ENCODE measurements at places on chromosomes 1 and 21. TPM values are rescaled to one million over a fixed set of nuclear protein-coding genes. Genes with fewer than 3 reads are reported as not detected.

DNA sequence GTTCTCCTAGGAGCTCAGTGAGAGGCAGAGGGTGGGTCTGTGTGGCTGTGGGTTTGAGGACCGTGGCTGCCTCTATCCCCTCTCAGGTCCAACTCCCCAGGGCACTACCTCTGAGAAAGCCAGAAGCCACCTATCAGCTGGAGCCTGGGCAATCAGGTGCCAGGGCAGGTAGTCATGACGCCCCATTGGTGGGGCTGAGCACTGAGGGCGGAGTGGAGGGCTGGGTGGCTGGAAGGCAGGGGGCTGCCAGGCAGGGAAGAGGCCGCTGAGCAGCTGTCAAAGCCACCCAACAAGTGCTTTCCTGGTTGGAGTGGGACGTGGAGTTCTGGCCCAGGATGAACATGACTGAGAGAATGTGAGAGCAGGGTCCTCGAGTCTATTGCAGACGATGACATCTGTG lies 164.9 kb upstream of the AJAP1 start:
- DNase-seq, result no peak

- DNase-seq, result peak; percentile 14
Measured at GRCh38 chr1:33517596-33518250, 45.3 kb downstream of the ZSCAN20 start.

CR2 gene
- total RNA-seq, result not detected

DNA sequence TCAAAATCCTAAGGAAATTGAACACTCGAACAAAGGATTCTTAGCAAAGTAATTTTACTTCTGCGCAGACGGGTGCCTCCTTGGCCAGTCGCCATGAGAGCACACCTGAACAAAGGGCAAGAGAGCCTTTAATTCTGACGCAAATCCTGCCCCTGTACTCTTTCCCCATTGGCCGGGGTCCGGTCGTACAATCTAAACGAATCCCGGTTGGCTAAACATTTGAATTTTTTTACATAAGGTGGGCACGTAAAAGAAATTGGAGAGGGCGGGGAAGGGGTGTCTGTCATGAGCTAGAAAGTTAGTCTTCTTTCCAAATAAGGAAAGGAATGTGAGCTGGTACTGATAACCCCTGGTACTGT lies 8.2 kb upstream of the IL22RA1 start:
- no peak for DNase-seq

GORAB gene
- total RNA-seq, result 6.5 TPM

KRTAP19-3 gene
- not detected for total RNA-seq

DIRAS3 gene
- total RNA-seq, result 1.2 TPM

C1orf94 gene
- not detected for total RNA-seq

DNA sequence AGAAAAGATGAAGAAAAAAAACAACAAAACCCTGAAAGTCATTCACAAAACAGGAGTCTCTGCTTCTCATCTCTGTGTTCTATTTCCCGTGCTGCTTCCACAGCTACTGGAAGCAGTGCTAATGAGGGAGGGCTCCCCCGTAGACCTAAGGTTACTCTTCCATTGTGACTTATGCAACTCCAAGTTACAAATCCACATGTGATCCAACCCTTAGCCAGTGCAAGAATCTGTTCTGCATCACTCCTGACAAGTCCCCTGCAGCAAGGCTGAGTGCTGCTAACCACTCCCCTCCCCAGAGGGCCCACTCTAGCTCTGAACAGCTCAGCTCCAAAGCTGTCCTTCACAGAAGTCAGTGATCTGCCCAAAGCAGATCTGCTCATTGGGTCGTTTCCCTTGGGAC lies 10.3 kb downstream of the DNALI1 start:
- peak; percentile 57 for DNase-seq

- DNase-seq, result no peak
Measured at GRCh38 chr21:16013570-16013969, 283.8 kb downstream of the USP25 start.

NRAS gene
- total RNA-seq, result 80.1 TPM

SPRR2G gene
- not detected for total RNA-seq

DNA sequence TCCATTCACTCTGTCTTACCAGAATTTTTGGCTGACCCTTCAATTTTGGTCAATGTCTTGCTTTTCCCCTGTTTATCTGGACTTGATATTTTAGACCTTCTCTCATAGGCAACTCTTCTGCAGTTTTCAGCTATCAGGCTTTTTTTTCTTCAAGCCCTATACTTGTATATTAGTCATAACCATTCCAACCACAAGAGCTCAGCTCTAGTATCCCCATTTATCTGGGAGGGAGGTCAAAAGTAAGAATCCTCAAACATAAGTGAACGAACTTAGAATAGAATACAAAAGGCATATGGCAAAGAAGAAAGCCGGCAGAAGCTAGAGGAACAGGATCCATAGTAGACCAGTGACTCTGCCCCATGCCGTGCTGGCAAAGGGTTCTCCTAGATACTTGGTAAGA lies 45.9 kb upstream of the TNFSF4 start:
- DNase-seq, result peak; percentile 29

GRCh38 chr1:25561421-25562100 lies 18.2 kb downstream of the LDLRAP1 start:
- no peak for DNase-seq

FOXE3 gene
- total RNA-seq, result not detected

- DNase-seq, result no peak
Measured at GRCh38 chr1:72015006-72015405, 267.3 kb downstream of the NEGR1 start.

DNA sequence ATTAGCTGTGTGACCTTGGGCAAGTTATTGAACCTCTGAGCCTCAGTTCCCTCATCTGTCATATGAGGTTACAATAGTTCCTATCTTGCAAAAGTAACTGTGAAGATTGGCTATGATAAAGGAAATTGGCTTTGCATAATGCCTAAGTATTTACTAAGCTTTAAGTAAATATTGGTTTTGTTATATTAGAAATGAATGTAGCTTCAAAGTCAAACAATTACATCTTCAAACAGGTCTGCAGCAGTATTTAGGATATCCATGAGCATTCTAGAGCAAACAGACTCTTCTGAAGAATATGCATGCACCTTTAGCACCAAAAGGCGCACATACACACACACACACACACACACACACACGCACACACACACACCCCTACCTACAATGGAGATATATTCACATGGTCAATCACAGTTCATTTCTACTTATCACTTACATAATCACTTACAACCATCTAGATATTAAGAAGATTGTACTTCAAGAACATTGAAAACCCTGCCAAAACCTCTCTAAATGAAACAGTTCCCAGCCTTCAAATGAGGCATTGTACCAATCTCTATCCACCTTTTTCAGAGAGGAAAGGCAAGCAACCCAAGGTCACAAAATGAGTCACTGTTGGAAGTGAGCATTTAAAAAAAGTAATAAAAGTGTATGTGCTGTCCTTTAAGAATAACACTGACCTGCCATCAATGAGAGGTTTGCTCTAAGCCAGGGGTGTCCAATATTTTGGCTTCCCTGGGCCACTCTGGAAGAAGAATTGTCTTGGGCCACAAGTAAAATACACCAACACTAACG lies 13.4 kb upstream of the FAM43B start:
- no peak for DNase-seq

RPL5 gene
- total RNA-seq, result 1,772 TPM

GRCh38 chr1:169722779-169723178 lies 11.1 kb downstream of the SELE start:
- DNase-seq, result no peak

DNA sequence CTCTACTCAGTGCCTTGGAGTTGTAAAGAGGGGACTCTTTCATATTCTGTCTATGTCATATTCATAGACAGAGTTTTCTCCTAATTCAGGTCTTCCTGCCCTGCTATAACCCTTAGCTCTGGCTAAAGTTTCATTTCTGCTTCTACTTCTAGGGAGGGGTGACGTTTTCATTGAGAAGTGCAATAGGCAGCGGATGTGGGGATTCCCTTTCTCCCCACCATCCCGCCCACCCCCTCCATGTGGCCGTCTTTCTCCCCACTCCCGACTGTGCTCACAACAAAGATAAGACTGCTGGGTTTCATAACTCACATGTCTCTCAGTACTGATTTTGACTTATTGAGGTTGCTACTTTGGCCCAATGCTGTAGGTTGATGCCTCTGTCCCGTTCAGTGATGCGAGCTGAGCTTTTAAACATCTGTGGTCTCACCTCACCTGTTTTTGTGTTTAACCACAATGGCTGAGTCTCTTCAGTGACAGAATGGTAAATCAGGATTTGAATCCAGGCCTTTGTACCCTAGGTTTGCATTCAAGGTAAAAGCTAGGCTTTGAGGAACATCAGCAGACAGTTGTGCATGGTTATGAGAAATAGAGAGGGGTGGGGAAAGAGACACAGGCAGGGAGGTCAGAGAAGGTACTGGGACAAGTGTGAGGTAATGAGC lies 7.8 kb upstream of the KIF14 start:
- DNase-seq, result no peak

DNA sequence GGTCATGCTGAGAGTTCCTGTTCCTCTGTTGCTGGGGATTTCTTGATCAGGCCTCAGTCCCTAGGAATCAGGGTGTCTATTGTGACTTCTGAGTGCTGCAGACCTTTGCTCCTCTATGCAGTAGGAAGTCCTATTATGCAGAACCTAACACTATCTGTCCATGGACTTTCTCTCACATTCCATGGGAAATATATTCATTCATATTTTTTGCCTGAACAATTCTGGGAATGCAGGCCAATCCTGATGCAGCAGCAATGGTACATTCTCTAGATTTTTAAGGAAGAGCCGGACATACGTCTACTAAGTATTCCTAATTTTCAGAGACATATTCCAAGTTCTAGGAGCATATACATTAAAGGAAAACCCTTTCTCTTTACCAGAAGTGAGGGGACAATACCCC lies 61.1 kb upstream of the C1orf87 start:
- DNase-seq, result no peak

GRCh38 chr1:16445052-16445451 lies 4.5 kb downstream of the NECAP2 start:
- no peak for DNase-seq

DNA sequence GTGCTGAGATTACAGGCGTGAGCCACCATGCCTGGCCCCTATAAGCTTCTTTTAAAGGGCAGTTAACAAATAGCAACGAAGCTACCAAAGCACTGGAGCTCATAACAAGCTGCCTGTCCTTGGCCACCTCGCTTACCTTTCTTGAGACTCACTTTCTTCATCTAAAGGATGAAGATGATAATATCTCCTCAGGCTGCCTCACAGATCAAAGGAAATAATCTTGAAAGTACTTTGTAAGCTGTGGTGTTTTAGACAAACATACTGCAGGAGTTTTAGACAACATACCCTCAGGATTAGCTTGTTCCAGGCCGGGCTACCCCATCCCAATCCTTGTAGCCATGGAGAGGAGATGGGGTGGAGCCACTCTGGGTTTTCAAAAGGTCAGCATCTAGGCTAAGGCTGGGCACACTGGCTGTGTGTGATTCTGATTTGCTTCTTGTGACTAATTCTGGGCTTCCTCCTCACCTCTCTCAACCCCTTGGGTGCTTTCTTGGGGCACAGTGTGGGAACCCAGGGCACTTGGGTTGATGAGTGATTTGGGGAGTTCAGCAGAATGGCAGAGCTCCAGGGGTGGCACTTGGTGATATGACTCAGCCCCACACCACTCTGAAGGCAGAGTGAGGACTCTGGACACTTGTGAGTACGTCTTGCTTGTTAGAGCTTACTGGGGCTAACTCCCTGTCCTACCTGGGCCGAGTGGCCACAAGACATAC lies 5.2 kb downstream of the GPR25 start:
- no peak for DNase-seq

LCK gene
- total RNA-seq, result not detected

DNA sequence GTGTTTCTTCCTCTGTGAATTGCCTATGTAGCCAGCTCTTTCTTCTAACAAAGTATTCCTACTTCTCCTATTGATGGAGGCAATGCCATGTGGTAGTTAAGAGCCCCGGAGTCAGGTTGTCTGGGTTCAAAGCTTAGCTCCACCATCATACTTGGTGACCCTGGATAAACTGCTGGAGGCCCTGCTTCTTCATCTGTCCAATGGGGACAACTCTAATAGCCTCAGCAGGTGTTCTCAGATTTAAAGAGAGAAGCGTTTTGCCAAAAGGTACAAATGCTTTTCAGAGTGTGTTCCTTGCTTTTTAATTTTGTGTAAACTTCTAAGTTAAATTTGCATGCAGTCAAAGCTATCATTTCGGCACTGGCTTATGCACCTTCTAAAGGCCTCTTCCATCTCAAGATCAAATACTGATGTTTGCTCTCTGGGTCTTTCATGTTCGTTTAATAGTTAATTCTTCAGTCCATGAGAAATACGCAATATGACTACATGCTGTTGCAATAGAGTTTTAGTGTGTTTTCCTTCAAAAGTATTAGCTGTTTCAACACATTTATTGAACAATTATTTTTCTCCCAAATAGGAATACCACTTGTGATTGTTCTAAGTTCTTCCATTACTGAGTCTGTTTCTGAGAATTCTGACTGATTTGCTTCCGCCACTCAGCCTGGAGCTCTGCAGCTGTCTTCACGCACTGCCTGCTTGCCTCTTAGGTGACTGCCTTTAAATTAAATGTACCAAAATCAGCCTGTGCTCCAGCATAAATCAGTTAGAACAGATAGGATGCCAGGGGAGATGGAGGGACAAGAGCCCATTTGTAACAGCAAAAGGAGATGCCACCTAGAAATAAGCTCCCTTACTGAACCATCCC lies 75.6 kb downstream of the CAPZB start:
- DNase-seq, result no peak
